Anterior cingulate cortex (tissue), 58 donors: ENCODE measurements at places on chromosomes 5 and 9.

DNA sequence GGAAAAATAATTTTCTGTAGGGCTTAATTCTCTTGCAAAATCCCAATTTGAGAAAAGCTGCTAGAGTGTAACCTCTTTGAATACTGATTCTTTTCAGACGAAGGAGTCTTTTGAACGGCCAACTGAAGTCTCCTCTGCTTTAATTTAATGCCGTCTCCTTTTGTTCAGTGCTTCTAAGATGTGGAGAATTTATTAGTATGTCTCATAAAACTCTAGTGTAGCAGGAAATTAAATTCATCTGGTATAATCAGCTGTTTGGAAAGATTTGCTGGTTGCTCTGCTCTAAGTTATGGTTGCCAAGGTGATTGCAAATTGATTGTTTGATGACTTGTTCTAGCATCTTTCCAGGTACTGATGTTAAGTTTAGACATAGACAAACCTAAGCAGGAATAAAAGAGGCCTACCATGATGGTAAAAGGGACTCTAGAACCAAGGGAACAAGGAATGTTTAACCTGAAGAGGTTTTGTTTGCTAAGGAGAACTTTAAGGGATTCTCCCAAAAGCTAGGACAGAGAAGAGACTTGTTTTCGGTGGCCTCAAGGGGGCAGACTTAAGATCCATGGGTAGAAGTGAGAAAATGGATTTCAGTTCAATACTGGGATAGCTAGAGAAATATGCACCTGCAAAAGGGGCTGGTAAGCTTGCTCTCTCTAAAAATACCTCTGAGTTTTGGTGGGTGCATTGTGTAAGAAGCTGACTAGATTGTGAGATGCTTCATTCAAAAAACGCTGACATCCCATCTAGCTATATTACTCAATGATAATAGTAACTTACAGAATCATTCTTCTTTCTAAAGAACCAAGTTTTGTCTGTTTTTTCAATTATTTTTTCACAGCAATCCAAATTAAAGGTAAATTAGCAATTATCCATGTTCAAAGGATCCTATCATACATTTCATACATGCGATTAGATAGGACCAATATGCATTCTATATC is 5.7 kb upstream of the ADRB2 start:
- DNase-seq: no peak

DNA sequence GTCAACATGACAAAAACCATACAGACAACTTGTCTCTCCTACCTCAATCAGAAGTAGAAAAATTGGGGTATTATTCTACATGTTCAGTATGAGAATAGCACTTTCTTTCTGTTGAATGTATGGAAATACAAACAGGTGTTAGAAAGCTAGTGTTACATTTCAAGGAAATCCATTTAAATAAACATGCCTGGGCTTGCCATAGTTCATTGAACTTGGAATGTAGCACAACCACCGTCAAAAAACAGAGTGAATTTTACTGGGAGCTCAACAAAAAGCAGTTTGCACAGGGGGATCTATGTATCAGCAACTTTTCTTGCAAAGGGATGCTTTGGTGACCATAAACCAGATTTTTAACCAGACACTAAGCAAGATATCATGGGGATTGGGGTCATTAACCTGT is 307.9 kb upstream of the SMARCA2 start:
- no peak for DNase-seq

GRCh38 chr5:9605041-9605838 is 24.9 kb downstream of the TAS2R1 start:
- no peak for DNase-seq

DNA sequence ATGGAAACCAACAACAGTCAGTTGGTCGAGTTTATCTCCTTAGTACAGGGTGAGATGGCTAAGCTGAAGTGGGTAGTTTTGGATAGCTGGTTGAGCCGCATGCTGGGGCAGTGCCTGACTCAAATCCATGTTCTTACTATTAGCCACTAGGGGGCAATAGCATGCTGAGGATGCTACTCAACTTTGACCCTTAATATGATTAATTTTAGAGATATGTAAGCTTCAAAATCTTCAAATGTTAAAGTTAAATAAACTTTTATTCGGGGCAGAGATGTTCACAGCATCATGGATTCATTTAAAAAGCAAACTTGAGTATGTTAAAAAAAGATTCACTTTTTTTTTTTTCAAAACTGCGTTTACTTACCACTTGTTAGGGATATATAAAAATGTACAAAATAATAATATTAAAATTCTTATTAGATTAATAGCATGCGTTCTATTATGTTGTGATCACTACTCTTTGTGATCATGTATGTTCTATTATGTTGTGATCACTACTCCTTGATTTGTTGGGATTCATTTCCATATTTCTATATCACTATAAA is 57.0 kb downstream of the C9orf153 start:
- peak; percentile 1 for DNase-seq

DNA sequence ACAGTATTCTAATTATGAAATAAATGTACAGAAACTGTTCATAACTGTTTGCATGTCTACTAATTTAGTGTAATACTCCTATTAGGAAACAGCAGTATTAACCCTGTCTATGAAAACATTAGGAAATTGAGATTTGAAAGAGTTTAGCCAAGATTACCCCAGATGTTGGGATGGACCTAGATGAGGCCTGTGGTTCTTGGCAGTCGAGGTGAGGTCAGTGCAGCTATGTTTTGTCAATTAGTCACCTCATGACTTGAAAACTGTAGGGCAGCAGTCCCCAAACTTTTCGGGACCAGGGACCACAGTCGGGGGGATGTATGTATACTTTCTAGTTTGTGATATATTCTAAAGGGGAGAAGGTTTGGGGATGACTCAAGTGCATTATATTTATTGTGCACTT is 4.7 kb downstream of the LNPEP start:
- no peak for DNase-seq

- DNase-seq: no peak
Measured at GRCh38 chr5:115831163-115831768, 10.1 kb downstream of the ATG12 start.

GRCh38 chr5:109939116-109939682 is 249.5 kb downstream of the MAN2A1 start:
- DNase-seq: no peak

GRCh38 chr9:136527721-136528710 is 17.8 kb downstream of the NOTCH1 start:
- DNase-seq: no peak

GRCh38 chr5:40331616-40332015 is 348.1 kb upstream of the PTGER4 start:
- no peak for DNase-seq

- no peak for DNase-seq
Measured at GRCh38 chr9:36928670-36929349, 105.3 kb downstream of the PAX5 start.

DNA sequence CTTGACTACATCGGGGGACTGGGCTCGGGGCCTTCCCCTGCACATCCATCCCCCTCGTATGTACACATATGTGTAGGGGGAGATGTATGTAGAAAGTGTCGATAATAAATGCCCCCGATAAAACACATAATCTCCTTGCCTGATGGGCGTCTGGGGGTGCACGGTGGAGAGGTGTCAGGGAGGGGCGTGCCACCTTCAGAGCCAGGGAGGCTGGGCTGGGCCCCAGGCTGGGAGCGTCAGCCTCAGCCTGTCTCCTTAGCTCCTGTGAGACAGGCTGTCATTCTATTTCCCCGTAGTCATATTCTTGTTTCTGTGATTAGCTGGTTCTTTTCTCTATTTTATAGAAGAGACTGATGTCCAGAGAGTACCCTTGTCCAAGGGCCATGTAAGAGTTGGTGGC is 4.7 kb upstream of the RXRA start:
- DNase-seq: no peak

- no peak for DNase-seq
Measured at GRCh38 chr5:112671687-112672086, 66.0 kb upstream of the APC start.

- no peak for DNase-seq
Measured at GRCh38 chr9:124776618-124776953, 347 bp upstream of the OLFML2A start.
